M059J (cell line): ENCODE measurements at places on chromosomes 7 and 10. TPM values are rescaled to one million over a fixed set of nuclear protein-coding genes. Genes with fewer than 3 reads are reported as not detected.
A peak's percentile ranks its signal among the peaks of the same experiment; 100 is the strongest.

CUBN gene
- 0.27 and 2.0 TPM in 2 replicates for total RNA-seq

PLCE1 gene
- 2.3 and 3.4 TPM in 2 replicates for total RNA-seq

TAS2R41 gene
- not detected in 2 replicates for total RNA-seq

DNA sequence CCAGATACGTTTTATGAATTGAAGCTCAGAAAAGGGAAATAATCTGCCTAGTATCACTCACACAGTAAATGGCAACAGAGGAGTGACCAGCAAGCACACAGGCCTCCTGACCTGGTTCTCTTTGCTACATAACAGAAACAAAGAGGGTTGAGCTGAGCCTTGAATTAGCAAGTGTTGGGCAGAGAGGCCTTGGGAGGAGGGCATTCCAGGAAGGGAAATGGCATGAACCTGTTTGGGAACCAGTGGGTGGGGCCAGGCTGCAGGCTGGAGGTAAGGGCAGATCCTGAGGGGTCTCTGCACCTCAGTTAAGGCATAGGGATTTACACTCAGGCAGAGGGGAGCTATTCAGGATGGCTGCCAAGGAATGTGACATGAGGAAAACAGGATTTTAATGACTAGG is 24.8 kb upstream of the CYCS start:
- DNase-seq = no peak

- DNase-seq = no peak
Observed at GRCh38 chr7:41760293-41760692, 57.4 kb upstream of the INHBA start.

DNA sequence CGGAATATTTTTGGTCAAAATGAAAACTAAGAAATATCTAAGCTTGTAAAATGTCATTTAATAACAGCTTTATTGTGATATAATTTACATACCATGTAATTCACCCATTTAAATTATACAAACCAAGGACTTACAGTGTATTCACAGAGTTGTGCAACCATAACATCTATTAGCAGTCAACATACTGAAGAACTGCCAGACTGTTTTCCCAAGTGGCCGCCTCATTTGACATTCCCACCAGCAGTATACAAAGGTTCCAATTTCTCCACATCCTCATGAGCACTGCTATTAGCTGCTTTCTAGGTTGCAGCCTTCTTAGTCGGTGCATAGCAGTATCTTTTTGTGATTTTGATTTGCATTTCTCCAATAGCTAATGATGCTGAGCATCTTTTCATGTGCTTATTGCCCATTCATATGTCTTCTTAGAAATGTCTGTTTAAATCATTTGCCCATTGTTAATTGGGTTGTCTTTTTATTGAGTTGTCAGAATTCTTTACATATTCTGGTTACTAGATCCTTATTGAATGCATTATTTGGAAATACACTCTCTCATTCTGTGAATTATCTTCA is 153.0 kb upstream of the FGFR2 start:
- DNase-seq = no peak

DNA sequence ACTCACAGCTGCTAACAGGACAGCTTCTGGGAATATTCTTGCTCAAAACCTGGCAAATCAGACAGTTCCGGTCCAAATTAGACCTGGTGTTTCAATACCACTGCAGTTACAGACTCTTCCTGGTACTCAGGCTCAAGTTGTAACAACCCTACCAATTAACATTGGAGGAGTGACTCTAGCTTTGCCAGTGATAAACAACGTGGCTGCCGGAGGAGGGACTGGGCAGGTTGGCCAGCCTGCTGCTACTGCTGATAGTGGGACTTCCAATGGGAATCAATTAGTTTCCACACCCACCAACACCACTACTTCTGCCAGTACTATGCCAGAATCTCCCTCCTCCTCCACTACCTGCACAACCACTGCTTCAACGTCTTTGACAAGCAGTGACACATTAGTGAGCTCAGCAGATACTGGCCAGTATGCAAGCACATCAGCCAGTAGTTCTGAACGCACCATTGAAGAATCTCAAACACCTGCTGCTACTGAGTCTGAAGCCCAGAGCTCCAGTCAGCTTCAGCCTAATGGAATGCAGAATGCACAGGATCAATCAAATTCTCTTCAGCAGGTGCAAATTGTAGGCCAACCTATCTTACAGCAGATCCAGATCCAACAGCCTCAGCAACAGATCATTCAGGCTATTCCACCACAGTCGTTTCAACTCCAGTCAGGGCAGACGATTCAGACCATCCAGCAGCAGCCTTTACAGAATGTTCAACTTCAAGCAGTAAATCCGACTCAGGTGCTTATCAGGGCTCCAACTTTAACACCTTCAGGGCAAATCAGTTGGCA is 2.1 kb downstream of the SP4 start:
- no peak for DNase-seq

DNA sequence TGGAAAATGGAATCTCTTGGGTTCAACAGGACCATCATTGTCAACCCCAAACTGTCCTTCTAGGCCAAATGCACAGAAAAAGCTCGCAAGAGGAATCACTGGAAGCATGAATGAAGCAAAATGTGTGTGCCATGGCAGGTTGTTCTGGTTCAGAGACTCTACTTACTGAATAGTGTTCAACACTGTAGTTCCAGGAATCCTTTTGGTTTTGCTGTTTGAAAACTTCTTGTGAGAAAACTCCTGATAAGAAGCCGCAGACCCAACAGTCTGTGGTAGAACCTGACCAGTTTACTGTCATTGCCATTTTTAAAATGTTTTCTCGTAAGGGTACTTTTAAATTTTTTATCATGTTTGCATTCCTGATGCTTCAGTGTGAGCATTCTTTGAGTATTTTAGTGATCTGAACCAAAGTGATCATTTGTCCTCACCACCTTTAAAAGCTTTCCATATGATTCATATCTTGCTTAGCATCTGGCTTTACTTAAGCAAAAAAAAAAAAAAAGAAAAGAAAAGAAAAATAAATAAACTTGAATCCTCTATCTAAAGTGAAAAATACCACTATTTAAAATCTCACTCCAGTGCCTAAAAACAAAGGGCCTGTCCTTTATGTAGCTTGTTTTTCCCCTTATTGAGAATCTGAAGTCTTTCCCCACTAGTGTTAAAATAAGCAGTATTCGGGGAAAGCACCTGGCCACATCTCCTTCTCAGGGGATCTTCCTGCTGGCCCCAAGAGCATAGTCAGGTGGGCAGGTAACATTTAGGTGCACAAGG is 92.4 kb downstream of the WNT2 start:
- peak; percentile 34 for DNase-seq

GRCh38 chr7:23594879-23595604 is 2.1 kb upstream of the CCDC126 start:
- DNase-seq = peak; percentile 77

GRCh38 chr10:121594623-121595350 is 3.5 kb downstream of the FGFR2 start:
- peak; percentile 24 for DNase-seq

DNA sequence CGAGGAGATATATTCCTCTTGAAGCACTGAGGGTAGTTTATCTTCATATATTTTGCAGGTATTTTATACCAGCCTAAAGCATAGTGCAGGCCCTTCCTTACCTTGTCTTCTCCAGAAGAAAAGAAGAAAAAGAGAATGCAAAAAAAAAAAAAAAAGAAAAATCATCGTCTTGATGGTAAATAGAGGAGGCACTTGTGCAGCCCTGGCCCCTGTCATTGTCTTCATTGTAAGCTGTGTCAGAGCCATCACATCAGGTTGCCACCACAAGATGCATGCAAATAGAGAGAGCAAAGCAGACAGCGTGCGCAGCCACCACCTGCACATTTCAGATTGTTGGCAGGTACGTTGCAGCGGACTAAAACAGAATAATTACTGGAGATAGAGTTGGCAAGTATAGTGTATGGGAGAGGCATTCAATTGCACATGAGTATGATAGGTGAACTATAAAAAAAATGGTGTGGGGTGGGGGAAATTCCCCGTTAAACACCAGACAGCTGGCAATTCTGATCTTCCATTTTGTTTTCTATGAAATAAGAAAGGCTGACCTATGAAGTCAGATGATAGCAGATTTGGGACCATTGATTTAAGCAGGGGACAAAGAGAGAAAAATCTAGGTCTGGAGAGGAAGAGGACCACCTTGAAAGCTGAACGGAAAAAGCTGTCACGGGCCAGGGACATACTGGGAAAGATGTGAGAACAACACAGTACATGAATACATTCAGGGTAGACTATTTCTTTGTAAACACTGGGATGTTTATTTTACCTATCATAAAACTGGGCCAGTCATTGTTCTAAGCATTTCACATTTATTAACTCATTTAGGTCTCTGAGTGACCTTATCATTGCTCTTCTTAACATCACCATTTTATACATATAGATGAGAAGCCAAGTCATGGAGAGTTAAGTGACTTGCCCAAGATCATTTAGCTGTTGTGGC is 306.3 kb upstream of the SP8 start:
- no peak for DNase-seq

DNA sequence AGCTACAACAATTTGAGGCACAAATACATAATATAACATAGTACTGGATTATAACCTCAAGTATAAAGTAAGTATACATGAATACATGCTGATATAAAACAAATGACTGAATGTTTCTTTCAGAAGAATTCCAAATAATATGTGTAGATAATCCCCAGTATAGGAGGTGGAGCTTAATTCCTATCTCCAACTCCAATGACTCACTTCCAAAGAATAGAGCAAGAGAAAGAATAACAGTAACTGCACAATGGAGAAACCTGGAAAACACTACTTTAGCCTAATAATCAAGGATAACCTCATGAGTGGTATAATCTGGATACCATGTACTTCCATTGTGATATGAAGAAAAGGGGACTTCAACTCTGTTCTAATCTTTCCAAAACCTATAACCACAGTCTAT is 13.7 kb upstream of the SEMA3C start:
- no peak for DNase-seq

DNA sequence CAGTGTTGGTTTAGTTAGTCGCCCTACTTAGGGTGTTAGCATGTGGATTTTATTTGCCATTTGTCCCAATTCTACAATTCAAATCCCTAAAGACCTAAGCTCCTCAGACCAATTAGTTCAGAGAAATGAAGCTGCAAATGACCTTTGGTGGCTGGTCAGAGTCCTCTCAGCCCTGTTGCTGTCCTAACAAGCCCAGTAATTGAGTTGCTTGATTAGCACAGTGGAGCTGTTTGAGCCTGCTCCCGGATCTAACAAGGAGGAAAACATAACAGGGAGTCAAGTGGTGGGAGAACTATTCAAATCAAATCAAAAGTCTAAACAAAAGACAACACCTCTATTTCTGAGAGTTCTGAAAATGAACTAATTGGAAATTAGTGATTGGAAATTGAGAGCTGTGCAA is 22.1 kb downstream of the ZDHHC6 start:
- no peak for DNase-seq

- no peak for DNase-seq
Observed at GRCh38 chr7:132367795-132368194, 208.5 kb downstream of the PLXNA4 start.

DNA sequence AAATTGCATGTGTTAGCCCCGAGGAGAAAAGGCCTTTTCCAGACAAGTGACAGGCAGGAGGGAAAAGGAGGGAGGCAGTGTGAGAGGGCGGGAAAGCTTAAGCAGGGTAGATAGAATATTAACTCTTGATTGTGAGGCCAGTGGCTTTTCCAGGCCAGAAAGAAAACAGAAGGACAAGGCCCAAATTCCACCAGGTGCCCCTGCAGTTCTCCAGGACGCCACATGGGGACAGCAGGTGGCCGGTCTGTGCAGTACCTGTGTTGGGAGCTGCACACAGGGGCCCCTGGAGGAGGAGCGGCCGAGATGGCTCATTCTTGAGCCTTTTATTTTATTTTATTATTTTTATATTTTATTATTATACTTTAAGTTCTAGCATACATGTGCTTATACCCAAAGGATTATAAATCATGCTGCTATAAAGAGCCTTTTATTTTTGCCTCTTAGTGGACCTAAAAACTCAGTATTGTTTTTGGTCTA is 141.3 kb upstream of the KLF14 start:
- peak; percentile 50 for DNase-seq

DNA sequence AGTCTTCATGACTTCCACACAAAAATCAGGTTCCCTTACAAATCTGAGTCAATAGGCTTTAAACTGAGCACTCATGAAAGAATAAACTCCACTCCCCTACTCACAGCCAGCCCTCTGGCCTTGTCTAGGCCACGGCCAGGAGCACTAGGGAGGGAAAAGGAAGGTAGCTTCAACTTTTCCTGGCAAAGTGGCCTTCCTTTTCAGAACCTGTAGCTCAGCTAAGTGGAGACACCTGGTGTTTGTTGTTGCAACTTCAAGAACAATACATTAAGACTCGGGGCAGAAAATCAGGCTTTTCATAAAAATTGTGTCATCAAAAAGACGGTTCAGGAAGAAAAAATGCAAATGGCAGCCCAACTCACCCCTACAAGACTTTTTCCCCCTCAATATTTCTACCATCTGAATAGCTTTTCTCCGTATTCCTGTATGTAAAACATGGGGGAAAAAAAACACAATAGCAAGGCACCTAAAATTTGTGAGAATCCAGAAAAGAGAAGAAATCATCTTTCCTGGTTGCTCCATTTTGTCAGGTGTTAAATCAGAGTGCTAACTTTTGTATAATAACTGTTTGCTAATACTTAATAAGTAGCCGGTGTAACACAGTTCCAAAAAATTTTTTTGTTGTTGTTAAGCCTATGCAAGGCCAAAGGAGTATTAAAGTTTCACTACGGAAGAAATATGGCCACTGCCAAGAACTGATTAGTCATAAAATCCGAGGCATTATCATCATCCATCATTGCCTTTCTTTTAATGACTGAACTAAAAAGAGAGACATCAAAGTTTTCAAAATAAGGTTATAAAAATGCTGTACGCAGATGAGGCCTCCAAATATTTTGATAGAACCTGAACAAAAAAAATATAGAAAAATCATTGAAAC is 66.2 kb upstream of the ARID5B start:
- peak; percentile 88 for DNase-seq

- DNase-seq = no peak
Observed at GRCh38 chr10:122515022-122515424, 45.5 kb upstream of the DMBT1 start.

GRCh38 chr7:101823096-101823495 is 5.7 kb downstream of the CUX1 start:
- no peak for DNase-seq
